ENCODE measurements at places on chromosomes 1 and 21.

- no peak for DNase-seq
These were observed 422.7 kb downstream of the KIF26B start for GRCh38 chr1:245577191-245578157.

DNA sequence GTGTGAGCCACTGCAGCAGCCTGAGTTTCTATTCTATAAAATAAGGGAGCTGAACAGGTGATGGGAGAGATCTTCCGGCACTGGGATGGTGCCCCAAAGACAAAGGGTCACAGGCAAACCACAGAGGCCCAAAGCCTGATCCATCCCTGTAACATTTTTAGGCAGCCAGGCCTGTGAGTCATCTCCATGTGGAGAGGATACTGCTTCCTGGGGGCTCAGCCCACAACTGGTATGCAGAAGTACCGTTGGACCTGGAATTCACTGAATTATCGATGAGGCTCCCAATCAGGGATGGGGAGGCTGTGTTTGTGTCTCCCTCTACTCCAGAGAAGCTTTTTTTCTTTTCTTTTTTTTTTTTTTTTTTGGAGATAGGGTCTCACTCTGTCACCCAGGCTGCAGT is 48.8 kb upstream of the WASF2 start:
- DNase-seq, result peak; percentile 45

GRCh38 chr1:116824631-116825206 is 70.5 kb downstream of the CD2 start:
- no peak for DNase-seq

- DNase-seq, result no peak
These were observed 136.0 kb downstream of the SNX7 start for GRCh38 chr1:98797506-98797905.

DNA sequence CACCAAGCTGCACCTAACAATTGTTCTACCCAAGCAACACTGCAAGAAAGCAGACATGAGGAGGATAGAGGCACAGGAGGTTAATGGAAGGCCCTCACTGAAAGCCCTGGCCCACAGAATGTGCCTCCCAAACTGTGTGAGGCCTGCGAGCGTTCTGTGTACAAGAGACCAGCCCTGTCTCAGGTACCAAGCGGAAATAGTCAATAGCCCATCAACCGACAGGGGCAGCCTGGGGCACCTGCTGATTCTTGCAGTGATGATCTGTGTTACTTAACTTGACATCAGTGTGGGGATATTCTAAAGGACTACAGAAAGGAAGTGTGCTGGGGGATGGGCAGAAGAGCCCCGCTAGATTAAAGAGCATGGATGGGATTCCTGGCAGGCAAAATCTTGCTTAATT is 392.4 kb downstream of the KCNH1 start:
- no peak for DNase-seq

DNA sequence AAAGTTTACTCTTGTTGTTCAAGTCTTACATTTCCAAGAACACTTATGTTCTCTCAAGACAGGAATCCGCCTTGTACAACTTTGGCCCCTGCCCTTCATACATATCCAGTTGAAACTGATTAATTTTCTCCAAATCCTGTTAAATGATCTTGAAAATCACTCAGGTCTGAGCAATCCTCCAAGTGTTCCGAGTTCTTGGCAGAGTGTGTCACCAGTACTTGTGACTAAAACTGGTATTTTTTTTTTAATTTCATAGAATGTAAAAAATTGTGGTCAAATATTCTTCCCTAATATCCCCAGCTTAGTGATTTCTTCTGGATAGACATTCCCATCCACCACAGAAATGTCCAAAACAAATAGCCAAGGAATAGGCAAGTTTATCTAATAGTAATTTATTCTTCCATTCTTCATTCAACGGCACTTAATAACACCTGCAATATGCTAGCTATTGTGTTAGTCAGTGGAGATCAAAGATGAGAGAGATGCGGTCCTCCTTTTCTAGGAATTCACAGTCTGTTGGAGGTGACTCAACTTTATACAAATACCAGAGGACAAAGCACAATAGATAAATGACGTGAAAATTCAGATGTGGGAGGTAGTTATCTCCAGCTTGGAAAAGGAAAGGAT is 71.4 kb downstream of the DIRAS3 start:
- DNase-seq, result peak; percentile 84

DNA sequence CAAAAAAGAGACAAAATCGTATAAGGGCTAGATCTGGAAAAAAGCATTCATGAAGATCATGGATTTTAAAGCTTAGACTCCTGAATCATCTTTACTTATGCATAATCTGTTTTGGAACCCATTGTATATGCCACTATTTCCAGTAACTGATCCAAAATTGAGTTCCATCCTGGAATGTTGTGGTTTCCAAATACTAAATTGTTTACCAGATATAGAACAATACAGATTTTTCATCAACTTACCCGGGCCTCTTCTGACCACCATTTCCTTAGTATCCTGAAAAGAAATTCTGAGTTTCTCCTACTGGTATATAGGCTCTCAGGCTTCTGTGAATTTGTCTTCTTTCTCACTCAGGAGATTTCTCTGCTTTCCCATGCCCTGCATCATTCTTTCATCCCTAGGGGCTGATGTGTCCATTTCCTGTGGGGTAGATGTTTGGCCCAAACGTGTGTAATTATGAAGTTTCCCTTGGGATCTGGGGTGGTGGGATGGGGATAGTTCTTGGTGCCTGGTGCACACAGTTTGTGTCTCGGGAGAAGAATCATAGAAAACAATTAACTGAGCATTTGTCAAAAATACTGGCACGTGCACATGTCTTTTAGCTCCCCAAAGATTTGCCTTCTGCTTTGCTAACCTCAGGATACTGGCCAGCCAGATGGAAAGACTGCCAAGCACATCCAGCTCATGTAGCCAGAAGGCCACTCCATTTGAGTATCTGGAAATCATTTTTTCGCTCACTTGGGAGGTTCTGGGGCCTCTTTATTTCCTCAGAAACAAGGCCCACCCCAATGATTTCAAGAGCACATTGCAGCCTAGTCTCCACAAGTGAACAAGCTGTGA is 127.8 kb downstream of the NTMT2 start:
- no peak for DNase-seq

GRCh38 chr21:32197896-32198295 is 81.0 kb downstream of the MIS18A start:
- no peak for DNase-seq

DNA sequence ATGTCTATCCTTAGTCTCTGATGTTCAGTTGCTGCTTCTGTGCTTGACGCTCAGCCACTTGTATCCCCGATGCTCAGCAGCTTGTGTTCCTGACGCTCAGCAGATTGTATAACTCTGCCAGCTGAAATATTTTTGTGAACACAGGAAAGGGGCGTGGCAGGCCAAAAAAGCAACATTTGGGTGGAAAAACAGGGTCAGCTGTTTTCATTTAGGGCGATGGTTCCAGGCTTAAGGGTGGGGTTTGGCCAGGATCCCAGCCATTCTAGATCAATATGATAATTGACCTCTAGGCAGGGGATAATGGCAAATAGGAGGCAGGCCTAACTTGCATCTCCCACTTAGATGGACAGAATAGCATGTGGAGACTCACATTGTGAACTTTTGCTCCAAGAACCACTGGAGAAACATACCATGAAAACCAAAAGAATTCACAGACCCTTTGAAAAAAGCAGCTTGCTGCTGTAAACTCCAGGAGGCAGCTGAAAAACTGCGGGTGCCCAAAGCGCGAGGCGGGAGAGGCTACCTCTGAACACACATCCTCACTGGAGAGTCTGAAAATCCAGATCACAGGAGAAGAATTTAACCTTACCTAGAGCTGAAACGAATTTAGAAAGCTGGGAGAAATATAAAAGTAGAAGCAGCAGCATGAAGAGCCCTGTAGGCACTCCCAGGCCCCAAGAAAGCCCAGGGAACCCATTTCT is 58.3 kb downstream of the ZNF648 start:
- DNase-seq, result no peak

- peak; percentile 20 for DNase-seq
These were observed 19.9 kb downstream of the ALDH4A1 start for GRCh38 chr1:18882486-18882885.

GRCh38 chr1:7733276-7733675 is 37.8 kb upstream of the VAMP3 start:
- DNase-seq, result no peak

DNA sequence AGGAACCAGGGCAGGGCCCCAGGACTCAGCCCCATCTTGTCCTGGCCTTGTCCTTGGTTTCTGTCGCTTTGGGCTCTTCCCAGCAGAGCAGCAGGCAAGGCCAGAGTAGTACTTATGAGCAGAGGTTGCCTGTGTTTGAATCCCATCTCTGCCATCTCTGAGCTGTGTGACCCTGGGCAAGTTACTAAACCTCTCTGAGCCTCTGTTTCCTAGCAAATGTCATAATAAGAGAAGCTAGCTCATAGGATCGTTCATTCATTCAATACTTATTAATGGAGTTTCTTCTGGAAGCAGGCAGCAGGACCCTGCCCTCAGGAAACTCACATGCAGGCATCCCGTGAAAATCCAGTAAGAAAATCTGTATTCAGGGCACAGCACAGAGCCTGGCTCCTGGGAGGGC is 84.3 kb downstream of the FBXO2 start:
- DNase-seq, result no peak

GRCh38 chr1:17305576-17306095 is 2.4 kb upstream of the PADI4 start:
- no peak for DNase-seq

GRCh38 chr1:22877112-22877915 is 95.4 kb downstream of the LACTBL1 start:
- no peak for DNase-seq

GRCh38 chr1:82018319-82018718 is 217.6 kb downstream of the ADGRL2 start:
- no peak for DNase-seq

DNA sequence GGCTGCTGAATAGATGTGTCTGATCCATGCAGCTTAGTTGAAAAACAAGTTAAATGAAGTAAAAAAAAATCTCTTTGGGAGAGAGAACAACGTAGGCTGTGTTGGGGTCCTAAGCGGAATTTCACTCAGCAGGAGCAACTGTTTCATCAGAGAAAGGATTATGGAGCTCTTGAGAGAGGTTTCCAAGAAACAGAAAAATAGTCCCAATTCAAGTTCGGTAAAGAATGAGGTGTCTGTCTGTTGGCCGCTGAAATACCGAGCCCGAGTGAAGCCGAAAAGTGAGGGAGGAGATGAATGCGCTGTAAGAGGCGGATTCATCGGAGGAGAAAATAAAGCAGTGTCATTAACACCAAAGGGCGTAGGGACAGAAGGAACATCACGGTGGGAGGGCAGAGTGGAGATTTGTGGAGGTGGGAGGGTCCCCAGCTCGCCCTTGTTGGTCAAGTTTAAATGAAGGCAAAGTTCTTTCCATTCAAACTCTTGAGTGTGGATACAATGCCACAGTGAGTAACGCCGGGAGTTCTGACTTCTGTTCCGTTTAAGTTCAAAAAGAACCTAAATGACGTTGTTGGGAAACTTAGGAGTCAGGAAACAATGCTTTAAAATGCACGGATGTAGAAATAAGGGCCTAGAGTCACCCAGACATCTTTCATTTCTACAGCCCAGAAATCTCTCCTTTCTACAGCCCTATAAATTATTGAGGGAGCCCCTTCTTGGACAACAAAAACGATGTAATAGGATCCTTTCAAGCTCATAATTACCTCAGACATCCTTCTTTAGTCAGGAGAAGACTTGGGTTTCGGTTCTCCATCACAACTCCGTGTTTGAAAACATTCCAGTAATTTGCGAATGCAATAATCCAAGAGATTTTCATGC is 15.6 kb upstream of the SLC45A1 start:
- DNase-seq, result no peak

DNA sequence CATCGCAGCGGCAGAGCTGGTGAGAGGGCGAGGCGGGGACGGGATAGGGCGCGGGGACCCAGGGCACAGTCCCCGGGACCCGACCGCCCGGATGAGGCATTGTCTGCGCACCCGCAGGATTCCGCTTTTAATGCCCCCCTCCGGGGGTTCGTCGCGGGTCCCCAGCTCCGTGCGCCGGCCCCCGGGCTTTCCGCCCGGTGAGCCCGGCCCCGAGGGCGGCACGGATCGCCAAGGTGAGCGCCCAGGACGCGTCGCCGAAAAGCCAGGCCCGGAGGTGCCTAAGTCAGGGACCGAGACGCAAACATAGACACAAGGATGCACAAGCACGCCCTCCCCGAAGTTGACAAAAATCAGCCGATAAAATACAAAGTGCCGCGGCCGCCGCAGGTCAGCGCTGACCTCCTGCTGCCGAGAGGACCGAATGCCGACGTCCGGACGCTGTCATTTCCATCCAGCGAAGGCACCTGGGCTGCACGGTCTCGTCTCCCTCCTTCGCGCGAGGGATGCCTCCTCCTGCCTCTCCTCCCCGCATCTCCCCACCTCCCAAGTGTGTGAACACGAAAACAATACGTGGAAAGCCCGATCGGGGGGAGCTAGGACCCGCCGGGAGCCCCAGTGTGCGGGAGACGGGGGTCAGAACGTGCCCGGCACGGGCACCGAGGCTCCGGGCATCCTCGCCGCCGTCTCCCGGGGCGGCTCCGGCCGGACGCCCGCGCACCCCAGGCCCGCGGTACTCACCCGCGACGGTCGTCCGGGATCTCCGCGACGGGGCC is 101.1 kb upstream of the SOD1 start:
- DNase-seq, result peak; percentile 22

- DNase-seq, result no peak
These were observed 42.9 kb downstream of the NFIA start for GRCh38 chr1:61125263-61125662.

- no peak for DNase-seq
These were observed 71.8 kb downstream of the PBX1 start for GRCh38 chr1:164630626-164631396.

- DNase-seq, result no peak
These were observed 1.7 kb upstream of the SMAP2 start for GRCh38 chr1:40371707-40372258.

DNA sequence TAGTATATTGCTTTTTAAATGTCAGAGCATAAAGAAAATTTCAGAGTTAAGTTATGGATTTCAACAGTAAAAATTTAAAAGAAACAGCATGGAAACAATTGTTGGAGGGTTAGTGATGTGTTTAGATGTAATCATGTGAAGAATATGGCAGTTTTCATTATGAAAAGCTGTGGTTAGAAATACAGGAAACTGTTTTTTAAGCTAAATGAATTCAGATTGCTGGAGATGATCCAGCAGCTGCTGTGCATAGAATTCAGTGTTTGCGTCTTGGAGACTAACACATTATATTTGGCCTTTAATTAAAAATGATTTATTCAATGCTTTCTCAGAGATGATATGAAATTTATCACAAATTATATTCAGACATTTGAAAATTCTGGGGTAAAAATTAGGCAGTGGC is 273.6 kb upstream of the LRRC7 start:
- no peak for DNase-seq

GRCh38 chr1:232922485-232922884 is 27.9 kb upstream of the NTPCR start:
- no peak for DNase-seq

GRCh38 chr21:42704861-42705260 is 51.4 kb downstream of the PDE9A start:
- DNase-seq, result no peak

Data from fibroblast of pulmonary artery (primary cell).